ENCODE measurements at places on chromosomes 11 and 22.

GRCh38 chr22:36334081-36334820 is 53.5 kb downstream of the MYH9 start:
- DNase-seq, result peak; percentile 71

DNA sequence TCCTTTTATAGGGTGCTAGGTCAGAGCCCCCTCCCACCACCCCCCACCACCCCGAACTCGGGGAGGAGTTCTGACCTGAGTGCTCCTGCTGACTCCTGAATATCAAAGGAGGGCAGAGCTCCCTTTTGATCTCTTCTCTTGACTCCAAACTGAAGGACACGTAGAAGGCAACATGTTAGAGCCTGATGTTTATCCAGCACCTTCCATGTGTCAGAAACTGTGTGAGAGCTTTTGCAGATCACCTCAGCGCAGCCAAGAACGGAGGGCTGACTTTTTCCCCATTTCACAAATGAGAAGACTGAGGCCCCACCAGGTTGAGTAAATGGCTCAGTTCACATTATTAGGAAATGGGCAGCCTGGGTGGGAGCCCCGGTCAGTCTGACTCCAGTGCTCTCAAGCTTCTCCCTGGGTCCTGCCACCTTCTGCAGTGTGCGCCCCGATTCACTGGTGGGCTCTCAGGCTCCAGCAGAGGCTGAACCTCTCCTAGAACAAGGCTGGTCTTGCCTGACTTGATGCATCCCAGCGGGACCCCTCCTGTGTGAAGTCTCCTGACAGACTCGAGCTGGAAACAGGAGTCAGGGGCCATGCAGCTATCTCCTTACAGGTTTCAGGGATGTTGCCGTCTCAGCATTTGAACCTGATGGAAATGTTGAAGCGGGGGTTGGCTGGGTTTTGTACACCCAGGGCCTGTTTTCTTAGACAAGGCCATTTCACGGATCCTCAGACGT is 98.5 kb downstream of the TSPAN18 start:
- no peak for DNase-seq

DNA sequence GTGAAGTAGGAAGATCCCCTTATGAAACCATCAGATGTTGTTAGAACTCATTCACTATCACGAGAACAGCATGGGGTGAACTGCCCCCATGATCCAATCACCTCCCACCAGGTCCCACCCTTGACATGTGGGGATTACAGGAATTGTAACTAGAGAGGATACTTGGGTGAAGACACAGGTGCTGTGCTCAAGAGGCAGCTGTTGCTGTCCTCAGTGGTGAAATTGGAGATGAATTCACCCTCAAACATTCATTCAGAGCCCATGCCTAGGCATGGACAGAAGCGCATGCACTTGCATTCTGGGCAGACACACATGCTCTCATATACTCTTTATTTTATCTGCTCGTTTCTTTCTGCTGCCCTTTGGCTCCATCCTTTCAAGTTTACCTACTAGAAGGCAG is 385.0 kb downstream of the INSC start:
- no peak for DNase-seq

DNA sequence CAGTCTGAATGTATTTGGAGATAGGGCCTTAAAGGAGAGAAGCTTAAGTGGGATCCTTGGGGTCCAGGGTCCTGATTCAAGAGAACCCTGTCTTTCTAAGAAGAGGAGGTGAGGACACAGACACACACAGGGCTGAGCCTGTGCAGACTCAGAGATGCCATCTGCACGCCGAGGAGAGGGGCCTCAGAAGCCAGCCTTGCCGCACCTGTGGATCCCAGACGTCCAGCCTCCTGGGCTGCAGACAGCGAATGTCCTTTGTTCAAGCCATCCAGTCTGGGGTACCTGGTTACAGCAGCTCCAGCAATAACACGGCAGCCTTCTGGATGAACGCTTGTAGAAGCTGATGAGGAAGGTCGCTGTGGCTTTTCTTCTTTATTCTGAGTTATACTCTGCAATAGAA is 1086.1 kb downstream of the BRD1 start:
- no peak for DNase-seq

DNA sequence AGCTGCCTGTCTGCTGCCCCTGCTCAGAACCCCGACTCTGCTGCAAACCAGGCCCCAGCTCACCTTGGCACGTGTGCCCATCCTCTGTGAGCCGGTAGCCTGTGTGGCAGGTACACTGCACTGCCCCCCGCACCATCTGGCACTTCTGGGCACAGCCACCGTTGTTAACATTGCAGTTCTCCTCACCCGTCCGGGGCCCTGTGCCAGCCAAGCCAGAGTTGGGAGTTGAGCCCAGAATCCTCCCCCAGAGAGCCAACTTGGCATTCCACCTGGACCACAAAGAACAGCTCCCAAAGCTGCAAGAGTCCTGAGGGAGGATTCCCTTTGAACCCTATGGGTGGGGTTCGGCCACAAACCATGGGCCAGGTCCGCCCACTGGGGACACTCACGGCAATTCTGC is 22.5 kb downstream of the LRP4 start:
- no peak for DNase-seq

- DNase-seq, result peak; percentile 81
These were observed 21.4 kb upstream of the PANX2 start for GRCh38 chr22:50148991-50149721.

- DNase-seq, result no peak
These were observed 218.1 kb upstream of the SORL1-AS1 start for GRCh38 chr11:121670805-121671282.

DNA sequence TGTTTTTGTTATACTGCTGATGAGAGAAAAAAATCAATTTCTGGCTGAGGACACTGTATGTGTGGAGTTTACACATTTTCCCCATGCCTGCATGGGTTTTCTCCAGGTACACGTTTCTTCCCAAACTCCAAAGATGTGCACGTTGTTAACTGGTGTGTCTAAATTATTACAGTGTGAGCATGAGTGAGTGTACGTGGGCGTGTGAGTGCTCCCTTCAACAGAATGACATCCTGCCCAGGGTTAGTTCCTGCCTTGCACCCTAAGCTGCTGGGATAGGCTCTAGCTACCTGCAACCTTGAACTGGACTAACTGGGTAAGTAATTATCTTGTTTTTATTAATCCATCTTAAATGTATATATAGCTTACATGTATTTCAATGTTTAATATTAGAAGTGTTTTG is 5.5 kb downstream of the NPAT start:
- DNase-seq, result no peak

GRCh38 chr11:113016905-113017304 is 55.7 kb downstream of the NCAM1 start:
- DNase-seq, result no peak

DNA sequence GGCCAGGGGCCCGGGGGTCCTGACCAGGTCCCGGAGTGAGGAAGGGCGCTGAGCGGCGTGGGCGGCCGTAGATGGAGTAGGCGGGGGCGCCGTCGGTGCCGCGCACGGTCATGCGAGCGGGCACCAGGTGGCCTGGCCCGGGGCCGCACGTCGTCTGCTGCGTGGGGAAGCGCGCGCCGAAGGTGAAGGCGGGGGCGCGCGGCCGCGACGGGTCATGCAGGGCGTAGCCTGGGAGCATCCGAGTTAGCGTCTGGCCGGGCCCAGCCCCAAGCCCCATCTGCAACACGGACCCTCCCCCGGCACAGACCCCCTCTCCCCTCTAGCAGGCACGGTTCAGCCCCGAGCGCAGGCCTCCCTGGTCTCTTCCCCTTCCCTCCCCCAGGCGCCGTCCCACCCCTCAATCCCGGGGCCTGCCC is 1.7 kb upstream of the TYMP start:
- peak; percentile 84 for DNase-seq

- no peak for DNase-seq
These were observed 195.4 kb upstream of the ARHGAP20 start for GRCh38 chr11:110907629-110908028.

- DNase-seq, result no peak
These were observed 7.6 kb upstream of the RASGRP2 start for GRCh38 chr11:64751580-64751979.

DNA sequence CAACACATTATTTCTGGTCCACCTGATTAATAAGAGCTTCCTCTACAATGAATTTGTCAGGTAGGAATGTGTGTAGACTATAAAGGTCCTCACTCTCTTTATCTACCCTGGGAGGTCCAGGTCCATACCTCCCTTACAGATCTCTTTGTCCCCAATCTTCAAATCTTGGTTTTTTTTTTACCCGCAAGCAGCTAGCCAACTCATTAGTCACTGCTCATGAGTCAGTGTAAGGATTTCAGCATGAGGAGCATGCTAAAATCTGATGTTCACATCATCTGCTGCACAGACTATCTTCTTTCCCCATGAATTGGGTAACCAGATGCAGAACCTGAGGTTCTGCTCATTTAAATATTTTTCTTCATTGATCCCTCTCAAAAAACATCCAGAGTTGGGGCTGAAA is 397.0 kb upstream of the ISX start:
- DNase-seq, result no peak

- peak; percentile 79 for DNase-seq
These were observed 80.8 kb downstream of the ZC3H12C start for GRCh38 chr11:110173811-110174644.

DNA sequence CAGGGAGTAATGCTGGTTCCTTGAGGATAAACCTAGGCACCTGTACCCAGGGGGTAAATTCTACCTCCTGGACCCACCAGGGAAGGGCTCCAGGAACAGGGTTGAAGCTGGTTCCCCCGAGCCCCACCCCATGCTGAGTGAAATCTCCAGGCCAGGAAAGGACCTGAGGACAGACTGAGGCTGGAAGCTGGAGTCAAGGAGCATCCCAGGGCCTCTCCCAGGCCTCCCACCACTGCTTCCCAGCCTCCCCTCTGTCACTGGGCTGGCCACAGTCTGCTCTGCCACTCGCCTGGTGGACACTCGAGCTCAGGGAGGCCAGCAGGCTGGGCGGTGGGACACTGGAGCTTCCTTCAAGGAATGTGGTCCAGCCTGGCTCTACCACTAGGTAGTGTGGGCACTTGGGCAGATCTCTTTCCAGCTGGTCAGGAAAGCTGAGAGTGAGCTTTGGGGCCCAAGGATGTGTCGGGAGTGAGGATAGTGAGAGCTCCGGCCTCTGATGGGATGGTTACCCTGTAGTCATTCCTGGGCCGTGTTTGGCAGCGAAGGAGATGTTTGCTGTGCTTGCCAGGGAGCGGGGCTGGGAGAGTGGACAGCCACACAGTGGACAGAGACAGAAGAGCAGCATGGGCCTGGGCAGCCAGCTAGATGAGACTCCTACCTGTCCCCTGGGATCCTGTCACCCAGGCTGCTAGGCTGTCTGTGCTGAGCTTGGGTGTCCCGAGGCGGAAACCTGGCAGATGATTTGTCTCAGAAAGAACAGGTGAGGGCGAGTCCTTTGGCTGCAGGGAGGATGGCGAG is 3.4 kb downstream of the OVOL1 start:
- DNase-seq, result no peak

- DNase-seq, result no peak
These were observed 216.2 kb downstream of the DSCAML1 start for GRCh38 chr11:117580866-117581265.

- no peak for DNase-seq
These were observed 12.1 kb downstream of the NADSYN1 start for GRCh38 chr11:71465054-71465453.

- DNase-seq, result peak; percentile 79
These were observed 51.5 kb upstream of the LRRC32 start for GRCh38 chr11:76721755-76722677.

DNA sequence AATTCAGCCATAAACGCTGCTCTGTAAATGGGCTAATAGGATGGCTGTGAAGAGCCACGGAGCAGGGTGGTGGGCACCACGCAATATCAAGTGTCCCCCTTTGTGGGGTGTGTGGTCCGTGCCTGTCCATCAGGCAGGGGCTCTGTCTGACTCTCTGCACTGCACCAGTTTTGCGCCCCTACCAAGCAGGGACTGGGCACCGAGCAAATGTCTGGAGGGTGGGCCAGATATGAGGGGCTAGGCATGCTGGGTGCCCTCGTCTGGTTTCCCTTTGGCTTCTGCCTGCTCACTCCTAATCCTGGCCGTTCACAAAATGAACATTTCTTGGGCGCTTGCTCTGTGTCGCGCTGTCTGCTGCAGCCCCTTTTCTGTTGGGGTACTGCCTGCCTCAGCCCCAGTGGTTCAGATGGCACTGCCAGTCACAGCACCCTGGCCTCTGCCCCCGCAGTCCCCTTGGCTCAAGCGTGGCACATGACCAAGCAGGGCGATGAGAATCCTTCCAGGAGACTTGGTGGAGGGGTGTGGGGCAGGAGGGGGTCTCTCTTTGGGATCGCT is 37.1 kb upstream of the CELSR1 start:
- no peak for DNase-seq

DNA sequence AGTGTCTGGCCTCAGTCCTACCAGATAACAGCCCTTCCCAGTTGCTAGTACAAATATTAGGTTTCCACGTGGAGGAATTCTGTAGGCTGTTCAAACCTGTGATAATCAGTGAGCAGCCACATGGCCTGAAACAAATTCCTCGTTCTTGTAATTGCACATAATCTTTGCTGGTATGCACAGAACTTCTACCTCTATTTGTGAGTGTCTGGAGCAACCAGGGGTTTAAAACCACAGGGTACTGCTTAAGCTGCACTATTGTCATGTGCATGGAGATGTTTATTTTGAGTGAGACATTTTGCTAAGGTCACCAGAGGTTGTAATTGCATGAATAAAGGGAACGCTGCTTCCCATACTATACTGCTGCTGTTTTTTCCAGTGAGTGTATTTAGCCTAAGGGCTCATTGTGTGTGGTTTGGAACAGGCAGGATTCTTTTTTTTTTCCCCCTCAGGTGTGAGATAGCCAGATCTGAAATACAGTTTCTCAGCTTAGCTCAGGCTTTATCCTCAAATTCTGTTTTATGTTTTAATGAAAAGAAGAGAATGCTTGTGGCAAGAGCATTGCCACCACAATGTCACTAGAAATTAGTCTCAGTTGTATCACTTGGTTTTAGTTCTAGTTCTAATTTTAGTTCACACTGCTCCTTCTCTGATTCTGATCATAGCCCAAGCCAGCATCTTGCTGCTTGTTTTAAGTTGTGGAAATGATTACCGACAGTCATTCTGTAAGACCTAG is 60.5 kb downstream of the CYB5R2 start:
- DNase-seq, result no peak

DNA sequence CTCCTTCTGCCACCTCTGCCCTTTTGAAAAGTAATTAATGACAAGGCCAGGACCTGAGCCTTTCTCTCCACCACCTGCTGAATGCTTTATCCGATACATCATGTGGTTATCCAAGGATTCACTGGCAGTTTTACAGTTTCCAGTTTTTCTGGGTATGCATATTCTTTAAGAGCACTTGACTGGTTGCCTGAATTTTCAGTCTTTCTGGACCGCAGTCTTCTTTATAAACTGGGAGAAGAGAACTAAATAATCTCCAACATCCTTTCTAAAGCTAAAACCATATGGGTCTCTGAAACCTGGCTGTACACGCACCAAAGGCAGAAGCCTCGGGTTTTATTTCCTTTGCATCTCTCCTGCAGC is 65.1 kb downstream of the BTG4 start:
- DNase-seq, result no peak

GRCh38 chr11:36098853-36099375 is 155.1 kb downstream of the LDLRAD3 start:
- DNase-seq, result no peak

All from stimulated activated effector memory CD8-positive, alpha-beta T cell treated with anti-CD3 and anti-CD28 coated beads, Interleukin-12 subunit alpha, Interleukin-12 subunit beta, amount 100 ng/mL, for 72 hours (primary cell).